ENCODE measurements at places on chromosomes 7 and 10.

GRCh38 chr10:87519582-87519981 lies 14.9 kb downstream of the MINPP1 start:
- no peak for DNase-seq

- no peak for DNase-seq
These were observed 268.6 kb downstream of the HGF start for GRCh38 chr7:81501220-81501619.

- DNase-seq: no peak
These were observed 8.8 kb upstream of the GET4 start for GRCh38 chr7:867406-868188.

DNA sequence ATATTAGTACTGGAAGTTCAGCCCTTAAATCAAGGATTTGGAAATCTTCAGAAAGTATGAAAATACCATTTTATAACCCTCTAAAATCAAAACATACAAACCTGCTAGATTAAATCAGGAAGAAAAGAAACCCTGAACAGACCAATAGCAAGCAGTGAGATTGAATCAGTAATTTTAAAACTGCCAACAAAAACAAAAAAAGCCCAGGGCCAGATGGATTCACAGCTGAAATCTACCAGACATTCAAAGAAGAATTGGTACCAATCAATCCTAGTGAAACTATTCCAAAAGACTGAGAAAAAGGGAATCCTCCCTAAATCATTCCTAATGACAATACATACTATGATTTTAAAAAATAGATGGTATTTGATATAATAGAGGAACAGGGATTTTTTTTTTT lies 70.1 kb downstream of the MCU start:
- DNase-seq: no peak

GRCh38 chr10:63722537-63722936 lies 201.3 kb downstream of the REEP3 start:
- DNase-seq: no peak

- no peak for DNase-seq
These were observed 264.2 kb upstream of the ZMIZ1 start for GRCh38 chr10:78804411-78805032.

DNA sequence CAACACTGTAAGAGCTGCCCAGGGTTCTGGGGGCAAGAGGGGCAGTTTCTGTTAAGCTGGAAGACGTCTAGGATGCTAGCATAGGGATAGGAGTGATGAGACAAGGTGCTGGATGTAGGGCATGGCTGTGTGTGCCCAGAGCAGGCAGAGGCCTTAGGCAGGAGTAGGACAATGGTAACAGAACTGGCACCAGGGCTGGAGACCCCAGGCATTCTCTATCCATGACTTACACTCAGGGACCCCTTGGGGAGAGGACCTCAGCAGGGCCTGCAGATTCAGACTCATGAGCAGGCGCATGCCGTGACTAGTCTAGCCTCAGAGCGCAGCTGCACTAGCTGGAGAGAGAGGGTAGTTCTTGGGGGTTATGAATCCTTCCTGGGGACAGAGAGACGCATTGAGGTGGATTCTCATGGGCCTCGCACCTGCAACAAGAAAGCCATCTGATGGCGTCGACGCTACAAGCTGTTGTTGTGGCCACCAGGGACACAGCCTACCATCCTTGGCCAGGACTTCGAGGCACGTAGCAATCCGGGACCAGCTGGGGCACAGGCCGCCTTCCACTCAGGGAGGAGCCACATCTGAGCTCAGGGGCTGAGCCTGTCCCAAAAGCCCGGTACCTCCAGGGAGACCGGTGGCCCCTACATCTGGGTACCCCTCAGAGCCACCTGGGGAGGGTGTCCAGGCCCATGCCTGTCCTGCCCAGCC lies 474.1 kb downstream of the PTPRN2 start:
- no peak for DNase-seq

- no peak for DNase-seq
These were observed 90.6 kb upstream of the SKAP2 start for GRCh38 chr7:26954951-26955350.

Measured in stimulated activated effector memory CD8-positive, alpha-beta T cell treated with anti-CD3 and anti-CD28 coated beads, Interleukin-12 subunit alpha, Interleukin-12 subunit beta, amount 100 ng/mL, for 72 hours (primary cell).